Kidney tubule cell (primary cell): ENCODE measurements at places on chromosomes 16 and 17.
A peak's percentile ranks its signal among the peaks of the same experiment; 100 is the strongest.

DNA sequence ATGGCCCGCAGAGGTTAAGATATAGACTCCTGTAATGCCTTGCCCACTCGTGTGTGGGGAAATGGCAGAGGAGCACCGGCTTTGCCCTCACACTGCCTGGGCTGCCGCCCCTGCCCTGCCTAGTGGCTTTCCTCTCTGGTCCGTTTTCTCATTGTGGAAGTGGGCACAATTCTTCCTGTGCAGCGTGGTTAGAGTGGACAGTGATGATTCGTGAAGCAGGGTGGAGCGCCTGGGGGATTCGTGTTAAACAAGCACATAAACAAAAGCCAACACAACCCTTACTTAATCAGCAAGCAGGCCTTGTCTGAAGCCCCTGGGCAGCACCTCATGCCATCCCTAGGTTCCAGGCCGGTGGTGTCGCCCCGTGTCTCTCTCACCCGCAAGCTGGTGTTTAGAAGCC is 269.7 kb downstream of the SEC14L1 start:
- no peak for DNase-seq

- no peak for DNase-seq
These were observed 178.5 kb upstream of the TBX2 start for GRCh38 chr17:61221181-61221580.

DNA sequence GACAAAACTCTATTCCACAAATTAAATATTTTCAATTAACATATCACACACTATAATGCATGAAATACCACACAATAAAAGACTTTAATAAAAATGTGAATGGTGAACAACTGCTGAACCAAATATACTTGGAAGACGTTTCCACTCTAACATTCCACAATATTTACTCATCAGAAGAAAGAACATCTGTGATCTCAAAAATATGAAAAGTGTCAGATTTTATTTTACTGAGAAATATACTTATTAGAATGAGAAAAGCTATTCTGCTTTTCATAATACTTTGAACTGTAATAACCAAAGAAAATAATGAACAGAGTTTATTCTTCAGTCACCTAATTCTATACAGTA is 181.8 kb upstream of the AXIN2 start:
- DNase-seq = no peak

- DNase-seq = peak; percentile 13
These were observed 5.7 kb upstream of the ZNF469 start for GRCh38 chr16:88376835-88377726.

DNA sequence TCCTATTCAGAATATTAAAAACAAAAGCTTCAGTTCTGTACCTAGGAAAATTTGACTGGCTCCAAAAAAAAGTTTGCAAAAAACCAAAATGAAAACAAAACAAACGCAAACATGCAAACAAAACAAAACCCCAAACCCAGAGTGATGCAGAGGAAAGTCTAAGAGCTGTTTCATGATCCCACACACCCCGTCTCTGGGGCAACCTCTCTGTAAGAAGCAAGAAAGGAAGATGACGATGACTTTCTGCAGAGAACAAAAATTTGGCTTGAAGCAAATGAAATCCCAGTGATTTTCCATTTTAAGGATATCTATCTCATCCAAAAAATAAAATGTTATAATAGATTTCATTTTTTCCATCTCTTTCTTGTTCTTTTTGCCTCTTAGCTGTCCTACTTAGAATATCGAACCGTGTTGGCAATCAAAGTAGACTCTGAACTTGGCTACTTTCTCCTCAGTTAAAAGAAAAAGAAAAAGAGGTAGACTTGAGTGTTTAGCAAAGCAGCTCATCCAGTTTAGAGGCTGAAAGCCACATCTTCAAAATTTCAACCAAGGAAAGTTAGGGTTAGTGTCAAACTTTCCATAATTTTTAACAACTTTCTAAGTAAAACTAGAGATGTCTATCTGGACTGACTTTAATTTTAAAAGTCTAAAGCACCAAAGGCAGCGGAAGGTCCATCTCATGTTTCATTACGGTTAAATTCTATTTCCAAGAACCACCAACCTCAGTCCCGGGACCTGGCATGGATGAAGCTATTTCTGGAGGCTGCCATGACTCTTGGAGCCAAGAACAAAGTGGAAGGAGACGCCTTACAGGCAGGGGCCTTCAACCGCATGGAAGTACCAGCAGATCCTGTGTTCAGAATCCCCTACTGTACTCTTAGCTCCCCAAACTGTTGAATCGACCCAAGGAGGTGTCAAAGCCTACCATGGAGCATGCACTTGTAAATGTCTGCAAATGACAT is 180.8 kb downstream of the XYLT1 start:
- DNase-seq = no peak

GRCh38 chr17:40069751-40070708 is 7.3 kb downstream of the THRA start:
- no peak for DNase-seq

GRCh38 chr17:59503500-59503899 is 61.9 kb upstream of the DHX40 start:
- no peak for DNase-seq

DNA sequence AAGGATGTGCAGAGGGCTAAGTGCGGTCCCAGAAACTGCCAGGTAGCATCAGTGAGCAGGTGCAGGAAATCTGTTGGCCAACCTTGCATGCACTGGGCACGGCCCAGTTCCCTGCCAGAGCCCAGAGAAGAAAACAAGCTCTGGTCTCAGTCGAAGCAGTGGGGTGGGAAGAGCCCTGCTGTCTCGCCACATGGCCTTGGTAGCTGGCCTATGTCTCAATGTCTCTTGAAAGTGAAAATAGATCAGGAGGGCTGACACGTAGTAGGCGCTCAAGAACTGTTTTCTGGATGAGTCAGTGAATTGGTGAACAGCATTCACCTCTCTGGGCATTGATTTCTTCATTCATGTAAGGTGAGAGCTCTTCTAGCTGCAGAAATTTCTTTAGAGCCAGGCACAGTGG is 90.4 kb downstream of the MARF1 start:
- no peak for DNase-seq
